ENCODE measurements at places on chromosomes 16 and 17. TPM values are rescaled to one million over a fixed set of nuclear protein-coding genes. Genes with fewer than 3 reads are reported as not detected.

MRM3 gene
- total RNA-seq = 12.2 TPM

HSF4 gene
- 113 TPM for total RNA-seq

KLHL10 gene
- total RNA-seq = not detected

SUMO2 gene
- 254 TPM for total RNA-seq

B3GNT9 gene
- 1.5 TPM for total RNA-seq

IRX6 gene
- total RNA-seq = 0.13 TPM

TMEM106A gene
- total RNA-seq = 12.5 TPM

EFNB3 gene
- total RNA-seq = 0.31 TPM

TCAP gene
- total RNA-seq = 0.96 TPM

PRR35 gene
- not detected for total RNA-seq

TELO2 gene
- 32.2 TPM for total RNA-seq

SKAP1 gene
- 3.2 TPM for total RNA-seq

ZNF629 gene
- total RNA-seq = 14.9 TPM

CCL3 gene
- total RNA-seq = 4.3 TPM

MT1A gene
- total RNA-seq = 4.5 TPM

CA5A gene
- total RNA-seq = 0.25 TPM
